ENCODE measurements at places on chromosomes 13 and 19.

GRCh38 chr13:112799394-112799793, 109.6 kb downstream of the ATP11A start:
- no peak for DNase-seq

DNA sequence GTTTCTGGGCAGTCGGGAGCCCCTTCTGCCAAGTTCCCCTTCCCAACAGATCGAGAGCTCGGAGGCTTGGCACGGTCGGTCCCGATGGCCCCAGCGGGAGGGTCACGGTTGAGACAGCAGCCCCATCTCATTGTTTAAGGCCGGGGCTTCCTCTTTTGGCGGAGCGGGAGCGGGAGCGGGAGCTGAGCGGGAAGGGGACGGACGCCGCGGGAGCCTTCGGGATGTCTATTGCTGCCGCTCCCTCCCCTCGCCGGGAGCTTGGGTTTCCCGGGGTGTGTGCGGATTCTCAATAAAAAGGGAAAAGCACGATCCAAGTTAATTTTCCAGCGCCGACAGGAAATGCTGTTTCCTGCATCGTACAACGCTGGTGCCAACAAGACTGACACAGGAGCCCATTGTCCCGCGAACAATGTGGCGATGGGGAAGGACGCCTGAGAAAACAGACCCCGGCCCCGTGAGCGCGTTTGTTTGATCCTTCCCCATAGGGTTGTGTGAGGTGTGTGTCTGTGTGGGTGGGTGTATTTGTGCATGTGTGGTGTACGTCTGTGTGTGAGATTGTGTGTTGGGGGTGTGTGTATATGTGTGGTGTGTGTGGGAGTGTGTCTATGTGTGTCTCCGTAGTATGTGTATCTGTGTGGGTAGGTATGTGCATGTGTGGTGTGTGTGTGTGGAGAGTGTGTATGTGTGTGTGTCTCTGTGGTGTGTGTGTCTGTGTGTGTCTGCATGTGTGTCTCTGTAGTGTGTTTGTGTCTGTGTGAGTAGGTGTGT, 36.3 kb upstream of the FLT1 start:
- no peak for DNase-seq

- DNase-seq: no peak
Measured at GRCh38 chr19:16206046-16206605, 8.4 kb downstream of the AP1M1 start.

DNA sequence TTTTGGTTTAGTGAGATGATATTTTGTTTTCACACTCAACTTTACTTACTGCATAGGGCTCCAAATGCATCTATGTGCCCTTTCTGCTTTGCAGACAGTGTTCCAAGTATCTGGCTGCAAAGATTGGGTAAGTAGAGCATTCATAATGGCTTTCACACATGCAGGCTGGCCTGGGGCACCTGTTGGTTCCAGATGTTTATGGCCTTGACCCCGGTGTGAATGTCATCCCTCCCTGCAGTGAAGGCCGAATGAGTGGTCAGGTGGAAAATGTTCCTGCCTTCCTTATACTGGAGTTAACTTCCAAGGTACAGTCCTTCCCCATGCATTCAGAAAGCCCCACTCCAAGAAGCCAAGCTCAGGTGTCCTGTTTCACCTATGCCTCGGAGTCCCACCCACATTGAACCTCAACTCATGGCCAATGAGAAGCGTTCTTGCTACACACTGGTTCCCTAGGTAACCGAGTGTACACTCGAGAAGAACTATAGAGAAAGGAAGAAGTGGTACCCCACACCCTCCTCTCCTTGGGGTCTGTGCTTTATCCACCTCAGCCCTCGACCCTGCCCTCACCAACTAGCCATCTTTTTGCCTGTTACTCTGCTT, 23.0 kb upstream of the ZNF536 start:
- no peak for DNase-seq

- no peak for DNase-seq
Measured at GRCh38 chr13:59230484-59231264, 933.1 kb downstream of the DIAPH3 start.

All from T-helper 17 cell (primary cell).